ENCODE measurements at places on chromosomes 6 and 20.

DNA sequence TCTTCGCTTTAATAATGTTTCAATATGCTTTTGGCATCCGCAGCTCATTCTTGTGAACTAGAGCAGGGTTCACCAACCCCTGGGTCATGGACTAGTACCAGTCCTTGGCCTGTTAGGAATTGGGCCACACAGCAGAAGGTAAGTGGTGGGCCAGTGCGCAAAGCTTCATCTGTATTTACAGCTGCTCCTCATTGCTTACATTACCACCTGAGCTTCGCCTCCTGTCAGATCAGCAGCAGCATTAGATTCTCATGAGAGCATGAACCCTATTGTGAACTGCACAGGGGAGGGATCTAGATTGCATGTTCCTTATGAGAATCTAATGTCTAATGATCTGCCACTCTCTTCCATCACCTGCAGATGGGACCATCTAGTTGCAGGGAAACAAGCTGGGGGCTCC, 75.5 kb upstream of the GGTLC1 start:
- no peak for DNase-seq

GRCh38 chr20:35568645-35569044, 26.8 kb downstream of the ERGIC3 start:
- DNase-seq, result no peak

GRCh38 chr6:42374018-42374669, 77.6 kb downstream of the TRERF1 start:
- DNase-seq, result no peak

GRCh38 chr20:20360464-20360863, 7.4 kb upstream of the INSM1 start:
- peak; percentile 47 for DNase-seq

DNA sequence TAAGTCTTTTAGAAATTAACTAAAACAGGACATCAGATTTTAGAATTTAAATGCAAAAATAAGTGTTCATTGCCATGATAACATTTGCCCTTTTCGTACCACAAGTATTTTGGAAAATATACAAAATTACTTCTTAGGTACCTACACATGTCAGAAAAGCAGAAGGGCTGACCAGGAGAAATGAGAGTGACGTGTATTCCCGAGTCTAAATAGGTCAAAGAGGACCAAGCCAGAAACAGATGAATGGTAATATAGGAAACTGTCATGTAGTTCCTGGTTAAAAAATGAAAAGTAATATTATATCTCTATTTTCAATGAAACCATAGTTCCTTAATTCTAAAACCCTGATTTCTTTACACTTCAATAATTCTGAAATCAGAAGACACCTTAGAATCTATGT, 126.2 kb downstream of the IPCEF1 start:
- no peak for DNase-seq

- peak; percentile 25 for DNase-seq
These were observed 250.1 kb downstream of the ATXN1 start for GRCh38 chr6:16511040-16511660.

- no peak for DNase-seq
These were observed 81.3 kb downstream of the SAMD5 start for GRCh38 chr6:147589739-147590250.

GRCh38 chr6:25157183-25157582, 122.0 kb upstream of the CARMIL1 start:
- no peak for DNase-seq

- DNase-seq, result no peak
These were observed 83.0 kb upstream of the ELOVL5 start for GRCh38 chr6:53431704-53432103.

DNA sequence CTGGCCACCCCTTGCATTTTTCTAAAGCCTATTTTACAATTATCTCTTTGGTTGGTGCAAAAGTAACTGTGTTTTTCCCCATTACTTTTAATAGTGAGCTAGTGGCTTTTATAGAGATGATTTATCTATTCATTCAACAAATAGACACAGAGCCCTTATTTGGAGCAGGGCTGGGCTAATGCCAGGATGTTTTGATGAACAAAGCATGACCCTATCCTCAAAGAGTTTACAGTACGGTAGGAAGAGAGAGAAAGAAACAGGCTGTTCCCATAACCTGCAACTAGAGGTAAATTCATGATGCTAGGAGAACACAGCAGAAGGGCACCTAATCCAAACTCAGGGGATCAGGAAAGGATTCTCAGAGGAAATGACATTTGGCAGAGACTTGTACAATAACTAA, 37.3 kb upstream of the UST start:
- DNase-seq, result no peak

GRCh38 chr20:32304131-32304746, 26.8 kb downstream of the KIF3B start:
- DNase-seq, result no peak

DNA sequence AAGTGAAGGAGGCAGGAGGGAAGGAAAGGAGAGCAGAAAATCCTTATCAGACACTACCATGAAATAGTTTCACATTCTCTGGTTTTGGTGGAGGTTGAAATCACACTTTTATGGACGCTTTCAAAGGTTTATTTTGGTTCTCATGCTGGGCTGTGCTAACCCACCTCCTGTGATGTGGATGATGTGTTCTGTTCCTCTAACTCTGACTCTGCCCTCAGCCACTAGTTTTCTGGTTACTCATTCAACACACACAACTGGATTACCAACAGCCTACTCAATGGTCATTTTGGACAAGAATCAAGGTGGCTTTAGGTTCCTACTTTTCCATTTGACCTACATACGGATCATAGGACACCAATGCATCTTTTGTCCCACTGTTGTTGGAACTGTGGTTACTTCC, 522.1 kb upstream of the BTBD3 start:
- no peak for DNase-seq

- no peak for DNase-seq
These were observed 41.3 kb downstream of the DSTN start for GRCh38 chr20:17611290-17611539.

DNA sequence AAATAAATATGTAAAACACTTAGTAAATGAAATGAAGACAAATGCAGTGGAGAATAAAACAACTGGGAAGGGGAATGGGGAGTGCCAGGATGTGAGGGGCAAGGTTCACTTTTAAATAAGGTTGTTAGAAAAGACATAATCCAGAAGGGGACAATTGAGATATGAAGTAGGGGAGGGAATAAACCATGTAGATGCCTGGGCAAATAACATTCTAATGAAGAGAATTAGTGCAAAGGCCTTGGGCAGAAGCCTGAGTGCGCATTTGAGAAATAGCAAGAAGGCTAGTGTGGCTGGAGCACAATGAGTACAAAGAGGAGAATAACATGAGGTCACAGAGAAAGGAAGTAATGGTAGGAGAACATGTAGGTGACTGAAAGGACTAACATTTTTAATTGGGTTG, 2.4 kb downstream of the CEP57L1 start:
- DNase-seq, result no peak

GRCh38 chr6:16659466-16660156, 101.6 kb downstream of the ATXN1 start:
- DNase-seq, result no peak

- no peak for DNase-seq
These were observed 214.6 kb downstream of the SMOC2 start for GRCh38 chr6:168655462-168656152.

GRCh38 chr20:5535125-5535756, 215.0 kb upstream of the SHLD1 start:
- peak; percentile 70 for DNase-seq

DNA sequence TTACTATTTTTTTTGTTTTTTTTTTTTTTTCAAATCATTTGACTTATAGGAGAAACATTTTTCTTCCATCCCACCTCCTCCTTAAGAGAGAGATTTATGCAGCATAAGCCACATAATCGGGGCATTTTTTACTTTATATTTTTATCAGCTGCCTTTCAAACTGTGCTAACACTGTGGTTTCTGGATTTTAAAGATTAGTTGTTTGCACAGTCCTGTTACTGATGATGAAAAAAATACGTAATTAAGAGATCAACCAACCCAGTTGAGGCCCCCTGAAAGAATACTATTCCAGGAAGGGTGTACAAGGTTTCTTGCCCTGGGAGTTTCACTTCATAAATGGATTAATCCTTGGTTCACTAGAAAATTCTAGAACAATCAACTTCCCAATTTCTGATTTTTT, 68.3 kb downstream of the MMS22L start:
- no peak for DNase-seq

DNA sequence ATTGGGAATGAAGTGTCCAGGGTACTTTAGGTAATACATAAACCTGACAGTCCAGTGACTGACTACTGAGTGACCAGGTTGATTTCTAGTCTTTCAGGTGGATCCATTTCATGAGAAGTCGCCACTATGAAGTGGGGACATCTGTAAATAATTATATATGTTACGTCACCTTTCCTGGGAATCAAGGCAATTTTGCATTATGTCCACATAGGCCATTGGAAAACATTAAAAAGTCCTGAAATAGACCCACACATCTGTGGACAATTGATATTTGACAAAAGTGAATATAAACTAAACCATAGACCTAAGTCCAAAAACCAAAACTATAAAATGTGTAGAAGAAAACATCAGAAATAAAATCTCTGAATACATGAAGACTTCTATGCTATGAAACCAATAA, 231.5 kb downstream of the C6orf118 start:
- DNase-seq, result no peak

DNA sequence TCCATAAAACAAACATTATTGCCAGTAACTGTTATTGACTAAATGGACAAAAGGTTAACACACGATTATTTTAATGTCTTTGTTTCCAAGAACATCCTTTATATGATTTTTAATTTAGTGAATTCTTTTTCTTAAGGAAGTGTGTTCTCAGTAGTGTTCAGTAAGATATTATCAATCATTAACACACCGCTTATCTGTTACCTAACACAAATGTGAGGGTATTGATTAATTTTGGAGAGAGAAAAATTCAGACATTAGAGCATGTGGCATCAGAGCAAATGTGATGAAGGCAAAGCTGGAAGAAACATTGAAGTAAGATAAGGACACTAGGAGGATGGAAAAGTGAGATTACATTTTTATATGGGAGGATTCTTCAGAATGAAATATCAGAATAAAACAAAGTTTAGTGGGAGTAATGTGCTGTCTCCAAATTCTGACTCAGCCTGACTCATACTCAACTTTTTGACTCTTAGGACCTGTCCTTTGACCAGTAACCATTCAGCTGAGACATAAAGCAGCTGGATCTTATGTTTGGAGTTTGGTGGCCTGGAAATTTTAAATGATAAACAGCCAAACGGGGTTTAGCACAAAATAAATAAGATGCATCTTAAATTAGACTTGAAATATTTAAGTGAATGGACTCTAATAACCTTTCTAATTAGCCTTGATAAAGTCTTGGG, 348.6 kb downstream of the CD109 start:
- no peak for DNase-seq

GRCh38 chr6:151475653-151476523, 17.9 kb upstream of the CCDC170 start:
- DNase-seq, result peak; percentile 9

- DNase-seq, result peak; percentile 81
These were observed 44.2 kb upstream of the SUPT3H start for GRCh38 chr6:45421709-45422502.

DNA sequence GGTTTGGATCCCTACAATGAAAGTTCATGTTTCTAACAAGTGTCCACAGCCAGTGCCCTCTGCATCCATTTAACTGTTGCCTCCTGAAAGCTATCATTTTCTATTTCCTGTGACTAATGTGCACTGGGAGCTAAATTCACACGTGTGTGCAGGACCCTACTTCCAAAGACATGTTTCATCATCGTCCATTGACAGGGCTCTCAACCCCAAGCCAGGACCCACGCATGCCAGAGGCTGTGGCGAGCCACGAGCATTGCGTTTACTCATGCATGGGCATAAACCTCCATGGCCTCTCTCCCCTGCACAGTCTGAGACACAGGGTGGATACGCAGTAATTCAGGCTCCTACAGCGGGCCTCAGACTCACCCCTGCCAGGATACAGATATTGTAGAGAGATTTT, 153.2 kb downstream of the MAFB start:
- no peak for DNase-seq

GRCh38 chr6:39984051-39984450, 49.8 kb upstream of the MOCS1 start:
- no peak for DNase-seq

- peak; percentile 90 for DNase-seq
These were observed 4.7 kb upstream of the SULF2 start for GRCh38 chr20:47789764-47790579.

DNA sequence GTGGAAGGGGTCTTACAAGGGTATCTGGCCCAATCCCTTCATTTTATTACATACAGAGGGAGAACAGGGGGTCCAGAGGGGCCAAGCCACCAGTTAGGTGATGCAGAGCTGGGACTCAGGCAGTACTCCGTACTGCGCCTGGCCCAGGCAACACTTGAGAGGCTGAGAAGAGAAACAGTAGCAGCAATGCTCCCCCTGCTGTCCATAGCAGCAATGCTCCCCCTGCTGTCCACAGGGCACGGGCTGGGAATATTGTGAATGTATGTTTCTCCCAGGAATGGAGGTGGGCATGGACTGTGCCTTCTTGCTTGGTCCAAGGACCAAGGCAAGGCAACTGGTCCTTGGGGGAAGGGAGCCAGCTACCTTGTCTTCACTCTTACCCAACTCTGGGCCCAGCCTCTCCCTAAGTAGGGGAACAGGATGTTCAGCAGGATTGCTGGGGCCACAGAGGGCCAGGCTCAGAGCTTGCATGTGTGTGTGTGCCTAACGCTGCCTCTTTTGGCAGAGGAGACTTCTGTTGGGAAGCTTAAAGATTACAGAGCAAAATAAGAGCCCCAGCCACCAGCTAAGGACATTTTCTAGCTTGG, 14.8 kb upstream of the FAM83C start:
- DNase-seq, result peak; percentile 85

- DNase-seq, result peak; percentile 16
These were observed 15.7 kb upstream of the IGF2R start for GRCh38 chr6:159953091-159953601.

DNA sequence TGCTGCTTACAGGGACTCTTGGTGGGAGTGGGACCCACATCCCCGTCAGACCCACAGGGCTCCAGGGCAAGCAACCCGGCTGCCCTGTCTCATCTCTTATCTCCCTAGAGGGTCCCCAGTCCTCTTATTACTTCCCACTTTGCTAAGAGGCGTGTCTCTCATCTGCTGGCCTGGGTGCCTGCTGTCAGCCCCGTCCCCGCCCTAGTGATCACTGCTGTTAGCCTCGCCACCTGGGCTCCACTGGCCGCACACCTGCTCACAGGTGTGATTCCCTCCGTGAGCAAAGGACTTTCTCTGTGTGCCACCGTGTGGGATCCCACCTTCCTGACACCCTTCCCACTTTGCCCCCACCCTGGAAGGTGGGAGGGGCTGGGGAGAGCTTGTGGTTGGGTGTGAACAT, 57.6 kb downstream of the TCP11 start:
- DNase-seq, result no peak

DNA sequence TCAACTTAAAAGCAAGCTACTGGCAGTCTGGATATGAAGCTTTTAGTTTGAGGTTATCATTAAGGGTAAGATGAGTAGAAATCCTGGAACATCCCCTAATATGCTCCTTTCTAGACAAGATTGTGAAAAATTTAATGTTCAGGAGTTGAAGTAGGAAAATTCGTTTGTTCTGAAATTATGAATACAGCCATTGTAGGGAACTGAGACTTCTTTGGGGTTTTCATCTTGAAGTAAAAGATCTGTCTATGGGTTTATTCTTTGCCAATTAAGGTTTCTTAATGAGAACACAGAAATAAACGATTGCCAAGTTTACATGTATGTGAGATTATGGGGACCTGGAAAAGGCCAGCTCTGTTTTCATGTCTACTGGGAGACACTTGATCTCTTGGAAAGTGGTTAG, 225.6 kb upstream of the MOCS1 start:
- DNase-seq, result no peak
